ENCODE measurements at places on chromosomes 7 and 10.

- peak; percentile 4 for DNase-seq
Measured at GRCh38 chr10:122850705-122851640, 5.3 kb upstream of the CUZD1 start.

GRCh38 chr7:148893071-148893470 lies 9.0 kb upstream of the EZH2 start:
- no peak for DNase-seq

- no peak for DNase-seq
Measured at GRCh38 chr10:62842983-62843382, 26.8 kb upstream of the EGR2 start.

GRCh38 chr10:31923389-31923788 lies 5.2 kb downstream of the ARHGAP12 start:
- DNase-seq, result no peak

GRCh38 chr7:81788246-81788645 lies 18.4 kb upstream of the HGF start:
- DNase-seq, result no peak

DNA sequence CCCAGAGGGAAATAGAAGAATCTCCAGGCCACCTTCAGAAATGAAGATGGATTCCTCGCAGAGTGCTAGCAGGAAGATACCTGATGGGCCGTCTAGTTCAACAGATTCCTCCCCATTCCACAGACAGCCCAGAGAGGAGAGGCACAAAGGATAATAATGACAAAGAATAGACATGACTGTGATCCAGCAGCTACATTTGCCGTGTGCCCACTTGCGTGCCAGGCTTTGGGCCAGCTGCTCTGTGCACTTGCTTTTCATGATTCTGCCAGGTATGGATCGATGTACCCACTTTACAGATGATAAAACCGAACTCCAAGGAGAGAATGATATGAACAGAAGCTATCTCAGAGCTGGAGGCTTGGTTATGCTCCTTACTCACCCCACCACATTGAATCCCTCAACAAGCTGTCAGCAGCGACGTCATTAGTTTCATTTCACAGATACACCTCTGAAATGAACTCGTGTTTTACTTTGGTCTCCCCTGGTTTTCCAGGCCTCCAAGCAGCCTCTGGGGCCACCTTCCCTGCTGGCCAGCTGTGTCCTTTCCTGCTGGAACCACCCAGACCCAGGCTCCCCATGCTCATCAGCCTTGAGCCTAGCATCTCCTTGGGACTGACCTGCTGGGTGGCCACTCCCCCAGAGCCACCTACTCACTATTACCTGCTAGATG lies 11.9 kb upstream of the WDFY4 start:
- DNase-seq, result peak; percentile 7

DNA sequence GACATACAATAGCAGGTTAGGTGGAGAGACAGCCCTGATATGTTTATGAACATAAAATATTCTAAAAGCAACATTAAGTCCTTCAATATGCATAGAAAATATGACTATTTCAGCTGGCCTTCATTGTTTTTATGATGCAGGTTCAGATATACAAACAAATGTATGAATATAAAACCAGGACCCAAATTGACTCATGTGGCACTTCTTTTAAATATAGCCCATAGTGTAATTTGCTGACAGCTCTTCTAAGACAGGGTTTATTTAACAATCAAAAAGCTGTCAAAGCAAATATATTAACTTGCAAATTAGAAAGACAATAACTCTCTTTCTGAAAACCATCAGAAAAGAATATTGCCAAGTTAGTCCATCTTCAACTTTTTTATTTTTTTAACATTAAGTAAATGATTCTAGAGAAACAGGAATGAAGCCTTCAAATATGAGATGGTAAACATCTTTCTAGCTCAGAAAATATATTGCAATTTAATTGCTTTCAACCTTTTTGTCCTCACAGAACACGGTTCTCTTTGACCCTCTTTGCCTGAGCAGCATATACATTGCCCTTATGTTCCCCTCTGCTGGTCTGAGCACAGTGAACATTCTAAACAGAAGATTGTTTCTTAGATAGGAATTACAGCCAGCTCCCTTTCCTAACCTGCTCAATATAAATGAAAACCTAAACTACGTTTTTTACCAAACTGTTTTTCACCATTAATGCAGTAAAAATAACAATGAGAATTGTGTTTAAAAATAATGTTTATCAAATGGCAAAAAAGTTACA lies 82.8 kb downstream of the CACNA2D1 start:
- no peak for DNase-seq

DNA sequence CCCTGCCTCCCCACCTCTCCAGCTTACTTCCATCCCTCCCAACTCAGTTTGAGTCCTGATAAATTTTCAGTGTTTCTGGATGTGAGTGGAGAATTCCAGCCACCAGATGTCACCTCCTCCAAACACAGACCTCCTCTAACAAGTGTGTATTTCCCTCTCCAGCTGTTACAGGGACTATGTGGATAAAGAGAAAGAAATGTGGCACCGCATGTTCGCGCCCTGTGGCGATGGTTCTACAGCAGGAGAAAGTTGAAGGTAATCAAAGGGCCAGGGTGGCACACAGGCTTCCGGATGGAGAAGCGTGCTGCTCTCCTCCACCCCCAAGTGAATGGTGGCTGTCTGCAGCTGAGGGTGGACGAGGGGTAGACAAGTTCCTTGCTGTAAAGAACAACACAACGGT lies 14.7 kb downstream of the FKBP6 start:
- DNase-seq, result peak; percentile 69

- peak; percentile 69 for DNase-seq
Measured at GRCh38 chr10:68897336-68897741, 3.8 kb upstream of the DDX50 start.

GRCh38 chr7:82623812-82624211 lies 180.2 kb upstream of the CACNA2D1 start:
- DNase-seq, result no peak

- no peak for DNase-seq
Measured at GRCh38 chr10:74855027-74855426, 28.6 kb downstream of the KAT6B start.

DNA sequence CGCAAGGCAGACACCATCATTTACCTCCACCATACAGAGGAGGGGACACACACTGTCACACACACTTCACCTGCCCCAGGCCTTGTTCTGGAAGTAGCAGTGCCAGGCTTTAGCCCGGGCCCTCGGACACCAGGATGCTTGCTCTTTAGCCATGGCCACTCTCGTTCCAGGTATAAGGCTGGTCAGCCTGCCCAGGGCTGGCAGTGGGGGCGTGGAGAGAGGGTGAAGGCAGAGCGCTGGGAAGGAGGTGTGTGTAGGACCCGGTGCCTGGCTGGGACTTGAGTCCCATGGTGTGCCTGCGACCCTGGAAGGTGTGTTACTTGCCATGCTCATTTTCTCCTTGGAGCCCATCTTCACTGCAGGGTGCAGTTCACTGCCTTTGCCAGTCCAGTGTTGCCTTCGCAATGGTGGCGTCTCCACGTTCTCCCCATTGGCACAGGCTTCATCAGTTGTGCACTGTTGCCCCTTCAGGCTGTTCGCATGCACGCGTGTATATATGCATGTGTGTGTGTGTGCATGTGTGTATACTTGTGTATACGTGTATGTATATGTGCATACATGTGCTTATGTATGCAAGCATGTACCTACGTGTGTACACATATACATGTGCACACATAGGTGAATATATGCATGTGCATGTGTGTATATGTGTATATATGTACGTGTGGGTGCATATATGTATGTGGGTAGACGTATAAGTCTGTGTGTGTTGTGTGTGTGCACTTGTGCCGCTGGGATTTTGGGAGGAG lies 153.4 kb downstream of the CAMK1D start:
- no peak for DNase-seq

DNA sequence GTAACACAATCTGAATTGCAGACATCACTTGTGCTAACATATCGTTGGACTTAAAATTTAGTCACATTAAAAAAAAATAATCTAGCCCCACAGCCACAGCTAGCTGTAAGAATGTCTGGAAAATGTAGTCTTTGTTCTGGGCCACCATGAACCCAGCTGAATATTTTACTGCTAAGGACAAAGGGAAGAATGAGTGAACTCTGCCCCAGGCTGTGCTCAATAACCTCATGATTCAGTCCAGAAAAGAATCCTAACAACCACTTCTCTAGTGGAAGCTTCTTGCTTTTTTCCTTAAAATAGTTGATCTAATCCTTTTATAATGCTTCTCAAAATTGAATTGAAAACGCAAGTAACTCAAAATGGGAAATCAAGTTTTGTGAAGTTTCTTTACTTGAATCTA lies 25.6 kb upstream of the SOSTDC1 start:
- peak; percentile 67 for DNase-seq

GRCh38 chr10:13308096-13308495 lies 8.2 kb upstream of the PHYH start:
- DNase-seq, result no peak

DNA sequence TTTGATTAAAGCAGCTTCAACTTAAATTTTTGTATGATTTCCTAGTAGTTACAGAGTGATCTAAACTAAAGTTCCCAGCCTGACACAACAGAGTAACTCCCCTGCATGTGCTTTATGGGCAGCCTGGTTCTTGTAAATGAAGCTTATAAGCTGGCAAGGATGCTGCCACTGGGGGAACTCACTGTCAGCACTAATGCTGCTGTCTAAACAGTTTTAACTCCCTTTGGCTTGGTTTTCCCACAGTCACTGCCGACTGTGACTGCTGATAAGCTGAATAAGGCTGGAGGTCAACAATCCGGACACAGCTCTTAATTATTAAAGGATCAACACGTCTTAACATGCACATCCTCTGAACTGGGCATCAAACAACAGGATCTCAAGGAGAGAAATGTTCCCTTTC lies 130.1 kb downstream of the OTUD1 start:
- DNase-seq, result no peak

GRCh38 chr7:36082910-36083309 lies 70.1 kb upstream of the EEPD1 start:
- DNase-seq, result peak; percentile 33

GRCh38 chr10:121357401-121357800 lies 240.8 kb downstream of the FGFR2 start:
- no peak for DNase-seq

DNA sequence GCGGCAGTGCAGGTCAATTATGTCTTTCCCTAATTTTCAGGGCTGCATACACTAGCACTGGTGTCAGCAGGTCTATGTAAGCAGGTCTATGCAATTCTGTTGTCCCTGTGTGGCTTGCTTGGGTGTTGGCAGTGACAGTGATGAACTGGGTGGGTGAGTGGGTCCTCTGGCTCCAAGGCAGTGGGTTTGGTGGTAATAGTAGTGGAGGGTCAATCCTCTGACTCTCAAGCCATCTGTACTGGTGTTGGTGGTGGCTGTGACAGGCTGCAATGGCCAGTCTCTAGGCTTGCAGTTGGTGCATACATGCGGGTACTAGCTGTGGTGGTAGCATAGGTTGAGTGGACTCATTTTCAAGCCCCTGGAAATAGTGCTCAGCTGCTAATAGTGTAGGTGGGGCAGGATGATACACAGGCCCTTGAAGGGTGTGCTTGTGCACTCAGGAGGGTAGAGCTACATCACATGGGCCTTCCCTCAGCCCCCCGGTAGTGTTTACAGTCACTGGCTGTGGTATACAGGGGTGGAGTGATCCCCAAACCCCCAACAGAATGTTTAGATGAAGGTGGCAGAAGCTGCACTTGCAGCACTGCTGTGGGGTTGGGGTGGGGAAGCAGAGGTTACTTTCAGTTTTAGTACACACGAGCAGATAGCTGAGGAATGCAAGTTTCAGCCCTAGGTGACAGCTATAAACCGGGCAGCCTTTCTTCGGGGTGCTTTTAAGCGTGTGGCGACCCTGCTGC lies 331.3 kb downstream of the PCDH15 start:
- DNase-seq, result no peak

DNA sequence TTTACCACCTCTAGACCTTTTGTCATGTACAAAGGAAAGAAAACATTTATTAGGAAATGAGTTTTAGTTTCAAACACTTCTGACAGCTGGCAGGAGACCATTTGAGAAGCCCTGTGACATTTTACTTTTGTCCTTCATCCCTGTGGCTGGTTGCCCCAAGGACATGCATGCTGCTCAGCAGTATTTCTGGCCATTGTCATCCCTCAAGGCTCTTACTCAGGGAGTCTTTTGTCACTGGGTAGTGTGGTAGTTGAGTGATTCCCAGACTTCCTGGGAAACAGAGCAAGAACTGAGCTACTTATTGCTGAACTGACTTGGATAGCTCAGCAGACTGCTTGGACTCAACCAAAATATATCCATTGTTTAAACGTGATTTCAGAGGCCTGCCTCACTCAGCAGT lies 142.8 kb downstream of the LRRC4 start:
- DNase-seq, result no peak

DNA sequence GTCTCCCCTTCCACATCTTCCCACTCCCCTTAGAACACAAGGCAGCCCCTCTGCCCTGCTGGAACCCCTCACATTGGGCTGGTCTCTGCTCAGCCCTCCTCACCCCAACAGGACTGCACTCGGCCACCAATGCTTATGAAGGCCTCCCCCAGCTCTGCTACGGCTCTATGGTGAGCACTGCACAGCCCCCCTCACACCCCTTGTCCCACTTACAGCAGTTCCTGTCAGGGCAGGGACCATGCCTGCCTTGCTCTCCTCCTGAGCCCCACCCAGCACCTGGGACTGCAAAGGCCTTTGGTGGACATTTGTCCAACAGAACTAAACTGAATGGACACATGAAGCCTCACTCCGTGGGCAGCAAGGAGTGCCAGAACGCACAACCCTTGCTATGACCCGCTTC lies 171.9 kb downstream of the GRID1 start:
- DNase-seq, result no peak
